Left kidney (tissue), 8 donors: ENCODE measurements at places on chromosomes 4 and X. TPM values are rescaled to one million over a fixed set of nuclear protein-coding genes. Genes with fewer than 3 reads are reported as not detected.

GRCh38 chr4:187632260-187632995, 363.1 kb upstream of the ZFP42 start:
- no peak for DNase-seq

- no peak for DNase-seq
These were observed 71.4 kb downstream of the TSC22D3 start for GRCh38 chrX:107704181-107704580.

- no peak for DNase-seq
These were observed 15.1 kb downstream of the LRPAP1 start for GRCh38 chr4:3516836-3517730.

DNA sequence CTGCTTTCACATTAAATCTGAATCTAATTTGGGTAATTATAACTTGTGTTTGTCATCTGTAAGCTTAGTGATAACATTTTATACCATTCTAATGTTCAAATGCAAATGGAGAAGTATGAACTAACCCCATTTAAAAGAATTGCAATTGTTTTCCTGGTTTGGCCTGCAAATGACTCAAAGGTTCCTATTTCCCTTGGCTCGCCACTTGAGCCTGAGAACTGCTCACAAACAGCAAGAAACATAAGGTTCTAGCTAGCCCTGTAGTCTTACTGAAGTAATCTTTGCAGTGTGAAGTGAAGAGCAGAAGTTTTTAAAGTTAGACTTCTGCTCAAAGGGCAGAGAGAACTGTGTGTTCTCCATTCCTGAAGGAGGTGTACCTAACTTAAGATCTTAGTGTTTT, 27.2 kb downstream of the UPRT start:
- DNase-seq = no peak

DNA sequence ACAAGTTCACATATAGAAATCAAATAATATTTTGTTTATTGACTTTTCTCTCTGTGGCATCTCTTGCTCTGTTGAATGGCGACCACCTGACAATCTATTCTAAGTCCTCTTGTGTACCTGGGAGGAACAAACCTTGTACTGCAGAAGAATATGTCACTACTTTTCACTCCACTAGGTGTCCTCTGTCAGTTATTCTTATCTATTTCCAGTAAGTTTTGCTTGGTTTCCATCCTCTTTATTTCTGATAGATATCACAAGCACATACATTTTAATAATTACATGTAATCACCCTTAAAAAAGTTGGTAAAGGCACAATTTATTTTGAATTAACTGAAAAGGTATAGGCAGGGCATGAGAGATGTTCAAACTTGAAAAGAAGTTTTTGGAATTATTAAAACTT, 238.4 kb downstream of the SNCA start:
- DNase-seq = no peak

GRCh38 chr4:155187989-155188388, 20.4 kb upstream of the NPY2R start:
- no peak for DNase-seq

GRCh38 chr4:10629394-10629793, 55.2 kb downstream of the CLNK start:
- no peak for DNase-seq

DNA sequence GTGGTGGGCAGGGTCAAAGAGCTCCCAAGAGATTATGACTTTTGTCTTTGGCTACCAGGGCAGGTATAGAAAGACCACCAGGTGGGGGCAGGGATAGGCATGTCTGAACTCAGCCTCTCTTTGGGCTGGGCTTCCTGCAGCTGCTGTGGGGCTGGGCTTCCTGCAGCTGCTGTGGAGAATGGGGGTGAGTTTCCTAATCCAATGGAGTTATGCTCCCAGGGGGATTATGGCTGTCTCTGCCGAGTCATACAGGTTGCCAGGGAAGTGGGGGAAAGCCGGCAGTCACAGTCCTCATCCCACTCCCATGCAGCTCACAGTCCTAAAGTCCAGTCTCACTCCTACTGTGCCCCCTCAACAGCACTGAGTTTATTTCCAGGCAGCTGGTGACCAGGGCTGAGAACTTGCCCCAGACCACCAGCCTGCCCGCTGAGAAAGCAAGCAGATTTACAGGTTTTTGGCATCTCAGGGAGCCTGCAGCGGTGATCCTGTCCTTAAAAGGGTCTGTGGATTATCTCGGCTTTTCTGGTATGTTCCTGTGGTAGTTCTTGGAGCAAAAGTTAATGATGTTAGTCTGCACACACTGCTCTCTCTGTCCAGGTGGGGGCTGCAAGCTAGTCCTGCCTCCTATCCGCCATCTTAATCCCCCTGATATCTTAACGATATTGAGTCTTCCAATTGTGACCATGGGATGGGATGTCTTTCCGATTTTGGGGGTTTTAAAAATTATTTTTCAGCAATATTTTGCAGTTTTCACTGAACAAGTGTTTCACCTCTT, 133.4 kb downstream of the RTL9 start:
- DNase-seq = no peak

DNA sequence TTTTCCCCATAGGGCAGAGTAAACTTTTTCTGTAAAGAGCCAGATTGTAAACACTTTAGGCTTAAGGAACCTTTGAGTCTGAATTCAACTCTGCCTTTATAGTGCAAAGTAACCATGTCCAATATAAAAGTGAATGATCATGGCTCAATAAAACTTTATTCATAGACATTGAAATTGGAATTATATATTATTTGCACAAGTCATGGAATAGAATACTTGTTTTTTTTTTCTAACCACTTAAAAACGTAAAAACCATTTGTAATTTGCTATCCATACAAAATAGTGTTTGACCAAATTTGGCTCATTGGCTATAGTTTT, 54.1 kb upstream of the MYOZ2 start:
- no peak for DNase-seq

DNA sequence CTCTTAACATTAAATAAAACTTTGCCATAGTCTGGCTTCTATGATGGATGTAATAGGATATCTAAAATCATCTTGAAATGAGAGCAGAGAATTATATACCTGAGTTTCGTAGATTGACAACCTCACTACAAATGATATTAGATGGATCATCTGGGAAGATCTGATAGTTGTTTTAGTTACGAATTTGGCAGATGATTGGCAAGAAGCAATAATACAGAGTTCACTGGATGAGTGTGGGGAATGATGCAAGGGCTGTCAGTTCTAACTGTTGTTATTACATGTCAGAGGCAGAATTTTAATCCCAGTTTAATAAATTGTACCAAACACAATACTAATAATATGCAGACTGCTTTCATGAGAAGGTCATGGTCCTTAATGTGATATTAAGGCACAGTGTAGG, 585.2 kb downstream of the TRAM1L1 start:
- DNase-seq = no peak

DNA sequence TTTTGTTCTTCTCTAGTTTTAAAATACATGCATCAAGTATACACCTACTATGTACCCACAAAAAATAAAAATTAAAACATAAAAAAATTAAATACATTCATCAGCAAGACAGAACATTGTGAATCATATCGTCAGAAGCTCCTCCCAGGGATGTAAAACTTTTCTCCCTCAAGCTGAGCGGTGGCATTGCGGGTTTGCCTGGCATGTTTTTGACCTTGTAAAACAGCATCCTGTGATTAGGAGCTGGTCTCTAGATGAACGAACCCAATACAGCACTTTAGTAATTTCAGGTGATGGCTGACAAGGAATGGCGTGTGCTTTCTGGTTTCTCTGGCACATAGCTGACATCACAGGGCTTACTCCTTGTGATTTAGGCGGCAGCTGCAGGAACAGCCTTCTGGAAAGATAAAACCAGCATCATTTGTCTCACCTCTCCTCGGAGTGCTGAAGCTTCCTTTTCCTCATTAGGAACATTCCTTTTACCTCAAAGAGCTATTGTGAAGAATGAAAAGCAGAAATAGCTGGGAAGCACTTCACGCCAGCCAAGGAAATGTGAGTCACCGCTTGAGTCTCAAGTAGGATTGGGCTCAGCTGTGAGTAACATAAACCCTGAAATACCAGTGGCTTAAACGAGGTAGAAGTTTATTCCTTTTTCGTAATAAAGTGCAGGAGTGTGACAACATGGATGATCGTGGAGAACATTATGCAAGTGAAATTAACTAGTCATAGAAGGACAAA, 44.3 kb downstream of the NYX start:
- no peak for DNase-seq

- DNase-seq = no peak
These were observed 2.9 kb downstream of the CHST7 start for GRCh38 chrX:46576458-46576857.

- no peak for DNase-seq
These were observed 25.8 kb downstream of the ZNF630 start for GRCh38 chrX:48045410-48046311.

DNA sequence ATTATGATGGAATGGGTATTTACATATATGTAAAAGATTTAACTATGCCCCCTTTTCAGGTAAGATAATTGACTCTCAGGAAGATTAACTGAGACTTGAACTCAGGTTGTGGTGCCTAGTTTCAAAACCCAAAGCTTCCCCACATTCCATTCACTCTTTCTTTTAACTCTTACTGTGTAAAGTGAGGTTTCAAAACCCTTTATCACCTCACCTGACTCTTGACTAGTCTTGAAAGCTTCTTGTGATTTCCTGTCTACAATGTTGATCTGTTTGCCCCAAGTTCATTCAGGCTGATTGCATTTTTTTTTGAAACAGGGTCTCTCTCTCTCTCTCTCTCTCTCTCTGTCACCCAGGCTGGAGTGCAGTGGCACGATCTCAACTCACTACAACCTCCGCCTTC, 40.5 kb upstream of the RAPGEF2 start:
- no peak for DNase-seq

GRCh38 chr4:88771883-88772450, 74.3 kb upstream of the NAP1L5 start:
- no peak for DNase-seq

DNA sequence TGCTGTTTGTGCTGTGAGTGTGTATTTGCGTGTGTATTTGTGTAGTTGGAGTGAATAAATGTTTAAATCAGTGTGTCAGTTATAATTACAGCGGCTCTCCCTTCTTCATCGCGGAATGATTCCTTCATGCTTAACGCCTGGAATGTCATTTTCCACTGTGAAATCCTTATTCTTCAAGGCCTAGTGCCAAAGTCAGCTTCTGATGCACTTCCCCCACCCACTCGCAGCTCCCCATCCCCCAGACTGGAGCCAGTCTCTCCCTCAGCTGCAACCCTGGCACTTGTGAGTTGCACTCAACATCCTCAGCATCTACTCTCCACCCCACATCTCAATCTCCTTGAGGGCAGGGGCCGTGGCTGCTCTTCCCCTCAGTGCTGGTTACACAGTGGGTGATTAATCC, 583.0 kb downstream of the BCOR start:
- no peak for DNase-seq

DNA sequence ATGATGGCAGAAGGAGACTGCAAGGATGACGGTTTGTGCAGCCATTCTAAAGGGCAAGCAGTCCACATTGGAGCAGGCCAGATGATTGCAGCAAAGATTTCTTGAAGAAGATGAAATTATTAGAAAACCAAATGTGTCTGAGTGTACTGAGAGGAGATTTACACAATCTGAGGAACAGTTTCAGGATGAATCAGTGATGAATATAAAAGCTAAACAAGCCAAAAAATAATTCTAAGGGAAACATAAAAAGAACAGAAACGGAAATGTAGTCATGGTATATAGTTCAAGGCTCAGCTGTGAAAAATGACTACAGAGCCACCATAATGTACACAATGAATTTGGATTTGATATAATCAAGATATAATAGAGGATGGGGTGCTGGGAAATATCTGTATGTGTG, 168.5 kb downstream of the PDGFC start:
- no peak for DNase-seq

- no peak for DNase-seq
These were observed 31.5 kb upstream of the PTTG2 start for GRCh38 chr4:37928426-37929416.

- DNase-seq = no peak
These were observed 113.9 kb downstream of the QDPR start for GRCh38 chr4:17398035-17398434.

- no peak for DNase-seq
These were observed 308.1 kb downstream of the SLC7A11 start for GRCh38 chr4:137934046-137934445.

DNA sequence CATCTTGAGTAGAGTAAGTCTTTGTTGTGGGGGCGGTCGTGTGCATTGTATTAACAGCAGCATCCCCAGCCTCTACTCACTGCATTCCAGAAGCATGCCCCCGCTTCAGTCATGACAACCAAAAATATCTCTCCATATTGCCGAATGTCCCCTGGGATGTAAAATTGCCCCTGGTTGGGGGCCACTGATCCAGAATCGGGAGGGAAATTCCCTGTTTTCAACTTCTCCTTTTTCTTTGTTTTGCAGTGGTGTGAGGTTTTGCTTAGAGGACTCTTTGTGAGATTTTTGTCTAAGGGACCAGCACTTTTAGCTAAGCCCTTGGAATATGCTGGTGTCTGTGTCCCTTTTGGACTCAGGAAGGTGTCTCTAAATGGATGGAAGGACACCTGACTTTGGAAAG, 3.0 kb upstream of the IL13RA1 start:
- no peak for DNase-seq

Gene FGG
- polyA plus RNA-seq = not detected

Gene SLC6A14
- 0.27 TPM for polyA plus RNA-seq

Gene PABPC1L2B
- not detected for polyA plus RNA-seq

Gene FMR1NB
- polyA plus RNA-seq = not detected

Gene CHRDL1
- 12.9 TPM for polyA plus RNA-seq

Gene CEP135
- polyA plus RNA-seq = 29.3 TPM

Gene PLXNB3
- polyA plus RNA-seq = 1.5 TPM

Gene CFP
- 0.85 TPM for polyA plus RNA-seq

Gene ARMCX6
- polyA plus RNA-seq = 71.9 TPM
